ENCODE measurements at places on chromosomes 2 and 18. TPM values are rescaled to one million over a fixed set of nuclear protein-coding genes. Genes with fewer than 3 reads are reported as not detected.
A peak's percentile ranks its signal among the peaks of the same experiment; 100 is the strongest.

GRCh38 chr2:43796206-43796605, 22.4 kb downstream of the DYNC2LI1 start:
- no peak for DNase-seq
- H3K4me3 ChIP-seq: no peak overlapping the region
- H3K27ac ChIP-seq: no peak overlapping the region
- peaks cover 27% of the 10 kb centered on the region for H3K36me3 ChIP-seq

- H3K4me1 ChIP-seq: peaks cover 8% of the 10 kb centered on the region
- H3K27ac ChIP-seq: peak overlapping the region; percentile 78
- H3K4me3 ChIP-seq: peak overlapping the region; percentile 72
- H3K36me3 ChIP-seq: peaks cover 21% of the 10 kb centered on the region
- no peak for DNase-seq
Measured at GRCh38 chr2:74458938-74459363, 713 bp downstream of the WBP1 start.

- H3K4me1 ChIP-seq: no peaks in the 10 kb centered on the region
- H3K27ac ChIP-seq: no peak overlapping the region
- H3K27me3 ChIP-seq: no peaks in the 10 kb centered on the region
- peak; percentile 60 for DNase-seq
- no peaks in the 10 kb centered on the region for H3K36me3 ChIP-seq
Measured at GRCh38 chr2:10226038-10226724, 76.5 kb upstream of the HPCAL1 start.

DNA sequence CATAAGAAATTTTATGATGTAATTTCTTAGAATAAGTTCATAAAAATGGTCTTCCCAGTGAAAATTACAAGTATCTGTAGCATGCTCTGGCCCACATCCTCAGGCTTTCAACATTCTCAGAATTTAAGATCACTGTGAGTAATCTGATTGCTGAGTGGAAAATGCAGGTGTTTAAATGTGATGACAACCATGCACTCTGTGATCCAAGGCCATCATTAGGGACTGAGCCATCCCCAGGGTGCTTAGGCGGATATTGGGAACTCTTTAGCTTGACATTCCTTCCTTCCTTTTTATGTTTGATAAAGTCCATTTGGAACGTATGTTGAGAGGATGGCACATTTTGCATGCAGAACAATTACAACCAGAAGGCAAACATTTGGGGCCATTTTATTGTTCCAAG, 95.5 kb downstream of the ARL4C start:
- no peak overlapping the region for H3K27ac ChIP-seq
- no peak overlapping the region for H3K4me3 ChIP-seq
- no peaks in the 10 kb centered on the region for H3K4me1 ChIP-seq
- DNase-seq: no peak

- no peak overlapping the region for H3K27ac ChIP-seq
- H3K4me3 ChIP-seq: peak overlapping the region; percentile 45
- H3K36me3 ChIP-seq: no peaks in the 10 kb centered on the region
- no peak for DNase-seq
Measured at GRCh38 chr2:222423632-222424275, 589 bp upstream of the SGPP2 start.

GRCh38 chr2:59770651-59771050, 782.8 kb downstream of the BCL11A start:
- H3K27me3 ChIP-seq: no peaks in the 10 kb centered on the region
- H3K27ac ChIP-seq: no peak overlapping the region
- H3K4me1 ChIP-seq: no peaks in the 10 kb centered on the region

GRCh38 chr2:180734382-180734781, 246.0 kb upstream of the UBE2E3 start:
- H3K4me1 ChIP-seq: no peaks in the 10 kb centered on the region
- no peak for DNase-seq
- H3K4me3 ChIP-seq: no peak overlapping the region

GRCh38 chr2:84293791-84294380, 165.2 kb downstream of the SUCLG1 start:
- no peaks in the 10 kb centered on the region for H3K27me3 ChIP-seq
- no peak overlapping the region for H3K27ac ChIP-seq
- H3K36me3 ChIP-seq: no peaks in the 10 kb centered on the region

DNA sequence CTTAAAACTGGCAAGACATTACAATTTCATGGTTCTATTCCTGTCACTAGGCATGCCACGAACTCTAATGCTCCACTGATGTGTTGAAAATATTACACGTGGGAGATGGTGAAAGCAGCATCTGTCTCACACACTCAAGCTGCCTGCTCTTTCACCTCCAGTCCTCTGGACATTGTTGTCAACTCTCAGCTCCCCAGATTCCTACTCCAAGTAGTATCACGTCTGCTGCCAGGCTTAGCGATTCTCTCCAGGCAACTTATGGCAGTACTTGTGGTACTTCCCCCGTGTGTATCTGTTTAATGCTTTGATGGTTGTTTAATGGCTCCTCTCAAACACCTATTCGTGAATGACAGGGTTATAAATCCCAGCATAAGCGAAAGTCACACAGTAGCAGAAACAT, 103.8 kb downstream of the TMEFF2 start:
- H3K4me1 ChIP-seq: no peaks in the 10 kb centered on the region
- no peaks in the 10 kb centered on the region for H3K27me3 ChIP-seq
- no peak for DNase-seq
- no peak overlapping the region for H3K4me3 ChIP-seq
- no peaks in the 10 kb centered on the region for H3K36me3 ChIP-seq

- no peak overlapping the region for H3K4me3 ChIP-seq
- no peak overlapping the region for H3K27ac ChIP-seq
- no peak for DNase-seq
- H3K36me3 ChIP-seq: no peaks in the 10 kb centered on the region
Measured at GRCh38 chr2:42274863-42275262, 86.2 kb downstream of the COX7A2L start.

The AGXT gene
- not detected for total RNA-seq

The DSEL gene
- 19.1 TPM for total RNA-seq

The CYP27C1 gene
- not detected for total RNA-seq

The PDCD1 gene
- not detected for total RNA-seq

The AMER3 gene
- not detected for total RNA-seq

The DLX1 gene
- total RNA-seq: not detected

The DSG1 gene
- total RNA-seq: not detected

The CD8A gene
- 17.7 TPM for total RNA-seq

Data from ascending aorta (tissue), 2 donors.